ENCODE measurements at places on chromosomes 6 and 20. TPM values are rescaled to one million over a fixed set of nuclear protein-coding genes. Genes with fewer than 3 reads are reported as not detected.

- DNase-seq, result no peak
These were observed 80.4 kb downstream of the POPDC3 start for GRCh38 chr6:105099371-105099770.

The GRIK2 gene
- 12.4 TPM for total RNA-seq

DNA sequence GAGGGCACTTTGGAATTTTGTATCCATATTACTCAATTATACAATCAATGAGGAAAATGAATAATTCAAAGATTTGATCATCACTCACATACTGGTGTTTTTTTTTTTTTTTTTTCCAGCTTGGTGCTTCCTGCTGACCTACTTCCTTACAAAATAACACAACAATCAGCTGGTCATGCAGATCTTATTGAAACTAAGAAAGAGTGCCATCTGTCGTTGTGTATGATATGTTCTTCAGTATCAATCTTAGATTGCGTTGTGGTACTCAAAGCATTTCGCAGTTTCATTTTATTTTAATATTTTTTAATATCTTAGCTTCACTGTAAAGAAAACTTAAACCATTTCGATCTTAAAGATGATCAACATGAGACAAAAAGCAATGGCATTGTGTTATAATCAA lies 155.6 kb downstream of the OGFRL1 start:
- DNase-seq, result no peak

DNA sequence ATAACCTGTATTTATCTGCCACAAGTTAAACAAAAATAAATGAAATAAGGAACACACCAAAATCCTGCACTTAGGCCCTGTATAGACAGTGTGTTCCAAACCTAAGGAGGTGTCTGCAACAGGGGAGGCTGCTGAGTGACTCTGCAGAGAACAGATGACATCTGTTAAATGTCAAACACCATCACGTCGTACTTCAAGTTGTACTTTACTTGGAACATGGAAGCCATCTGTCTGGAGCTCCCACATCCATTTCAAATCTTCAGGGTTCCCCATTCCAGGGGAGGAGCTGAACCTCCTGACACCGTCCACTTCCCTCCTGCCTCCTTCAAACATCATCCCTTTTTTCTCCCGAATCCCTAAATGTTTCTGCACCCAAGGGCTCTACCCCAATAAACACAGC lies 1.8 kb upstream of the MAP7 start:
- DNase-seq, result no peak

DNA sequence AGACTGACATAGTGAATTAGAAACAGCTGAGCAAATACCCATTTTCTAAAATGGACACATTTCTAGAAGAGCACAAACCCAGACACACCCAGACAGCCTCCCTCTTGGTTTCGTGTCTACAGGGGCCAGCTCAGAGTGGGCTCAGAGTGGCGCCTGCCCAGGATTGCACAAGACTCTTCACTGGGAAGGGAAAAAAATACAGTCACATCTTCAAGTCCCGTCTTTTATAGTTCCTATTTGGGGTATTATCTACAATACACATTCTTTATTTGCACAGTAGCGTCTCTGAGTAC lies 246.1 kb upstream of the AFDN start:
- DNase-seq, result no peak

DNA sequence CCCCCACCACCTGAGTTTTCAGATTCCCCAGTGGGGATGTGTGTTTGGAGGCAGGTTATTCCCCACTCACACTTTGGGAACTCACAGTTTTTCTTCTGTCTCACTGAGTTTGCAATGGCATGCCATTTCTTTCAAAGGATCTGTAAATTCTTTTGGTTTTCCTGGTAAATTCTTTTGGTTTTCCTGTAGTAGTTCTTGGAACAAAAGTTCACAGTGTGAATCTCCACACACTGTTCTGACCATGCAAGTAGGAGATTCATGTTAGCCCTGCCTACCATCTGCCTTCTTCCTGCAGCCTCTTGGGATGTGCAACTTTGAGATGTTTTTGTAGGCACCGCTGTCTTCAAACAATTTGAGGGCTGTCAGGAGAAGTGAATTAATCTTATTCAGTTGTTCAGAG lies 165.6 kb upstream of the OGFRL1 start:
- DNase-seq, result no peak

DNA sequence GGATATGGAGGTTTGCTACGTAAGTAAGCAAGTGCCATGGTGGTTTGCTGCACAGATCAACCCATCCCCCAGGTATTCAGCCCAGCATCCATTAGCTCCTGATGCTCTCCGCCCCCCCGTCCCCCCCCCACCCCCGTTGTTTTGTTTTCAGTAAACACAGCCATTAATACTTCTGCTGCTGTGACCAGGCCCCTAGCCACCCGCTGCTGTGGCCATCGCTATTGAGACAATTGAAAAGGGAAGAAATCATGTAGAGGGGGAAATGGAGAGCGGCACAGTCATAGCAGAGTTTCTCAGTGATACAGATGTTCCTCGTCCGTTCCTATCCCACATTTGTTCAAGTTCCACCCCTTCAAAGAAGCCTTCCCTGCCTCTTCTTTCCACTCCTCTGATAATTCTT lies 24.9 kb downstream of the SLC35D3 start:
- DNase-seq, result no peak

DNA sequence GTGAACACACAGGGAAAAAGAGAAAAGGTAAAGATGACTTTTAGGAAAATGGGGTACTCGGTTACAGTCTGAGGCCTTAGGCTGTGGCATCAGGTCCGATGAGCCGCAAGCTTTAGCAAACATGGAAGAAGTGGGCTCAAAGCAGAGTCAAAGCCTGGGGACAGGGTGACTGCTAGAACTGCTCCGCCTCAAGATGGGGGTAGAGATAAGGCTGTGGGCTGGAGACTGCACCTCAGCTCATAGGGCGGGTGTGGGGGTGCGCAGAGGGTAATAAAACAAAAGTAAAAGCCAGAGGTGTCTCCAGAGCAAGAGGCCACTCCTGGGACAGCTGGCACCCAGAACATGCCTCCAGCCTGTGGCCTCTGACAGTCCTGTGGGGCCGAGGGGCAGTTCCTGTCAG lies 21.3 kb upstream of the SYNDIG1 start:
- DNase-seq, result no peak

DNA sequence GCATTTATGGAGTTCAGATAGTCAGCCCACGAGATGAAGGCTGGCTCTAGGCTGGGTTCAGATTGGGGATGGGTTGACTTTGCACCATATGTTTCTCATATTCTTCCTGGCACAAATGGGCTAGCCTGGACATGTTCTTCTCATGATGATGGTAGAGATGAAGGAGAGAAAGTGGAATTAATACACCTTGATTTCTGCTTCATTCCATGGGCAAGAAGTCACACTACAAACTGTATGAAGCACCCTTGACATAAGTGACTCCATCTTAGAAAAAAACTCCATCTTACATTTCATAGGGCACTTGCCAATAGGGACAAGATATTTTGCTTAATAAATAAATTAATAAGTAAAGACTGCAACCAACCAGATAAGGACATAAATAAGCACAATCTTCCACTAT lies 12.0 kb upstream of the CD83 start:
- no peak for DNase-seq

DNA sequence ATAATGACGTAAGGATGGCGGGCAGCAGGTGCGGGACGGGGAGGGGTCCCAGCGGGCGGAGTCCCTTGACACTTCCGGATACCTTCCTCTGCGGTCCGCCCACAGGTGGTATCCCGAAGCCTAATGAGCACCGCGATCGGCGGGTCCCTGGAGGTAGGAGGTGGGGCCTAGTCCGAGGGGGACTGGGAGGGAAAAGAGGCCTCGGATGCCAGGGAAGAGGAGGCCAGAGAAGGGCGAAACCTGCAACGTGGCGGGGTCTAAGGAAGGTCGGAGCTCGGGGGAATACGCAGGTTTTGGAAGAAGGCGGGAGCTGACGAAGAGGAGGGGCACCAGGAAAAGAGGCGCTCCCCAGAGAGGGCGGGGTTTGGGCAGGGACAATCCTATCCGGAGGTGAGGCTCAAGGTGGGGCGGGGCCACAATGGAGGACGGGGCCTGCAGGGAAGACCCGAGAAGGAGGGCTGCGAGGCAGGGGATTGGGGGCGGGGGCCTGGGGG lies 3.7 kb downstream of the PRSS16 start:
- DNase-seq, result peak; percentile 93

The STK4 gene
- 39.6 TPM for total RNA-seq

The AIF1 gene
- total RNA-seq, result 2.9 TPM

The OPN5 gene
- total RNA-seq, result 6.3 TPM

The MAS1 gene
- total RNA-seq, result 0.19 TPM

GRCh38 chr20:8175741-8176675 lies 43.9 kb downstream of the PLCB1 start:
- DNase-seq, result no peak

The EYS gene
- 2.6 TPM for total RNA-seq

DNA sequence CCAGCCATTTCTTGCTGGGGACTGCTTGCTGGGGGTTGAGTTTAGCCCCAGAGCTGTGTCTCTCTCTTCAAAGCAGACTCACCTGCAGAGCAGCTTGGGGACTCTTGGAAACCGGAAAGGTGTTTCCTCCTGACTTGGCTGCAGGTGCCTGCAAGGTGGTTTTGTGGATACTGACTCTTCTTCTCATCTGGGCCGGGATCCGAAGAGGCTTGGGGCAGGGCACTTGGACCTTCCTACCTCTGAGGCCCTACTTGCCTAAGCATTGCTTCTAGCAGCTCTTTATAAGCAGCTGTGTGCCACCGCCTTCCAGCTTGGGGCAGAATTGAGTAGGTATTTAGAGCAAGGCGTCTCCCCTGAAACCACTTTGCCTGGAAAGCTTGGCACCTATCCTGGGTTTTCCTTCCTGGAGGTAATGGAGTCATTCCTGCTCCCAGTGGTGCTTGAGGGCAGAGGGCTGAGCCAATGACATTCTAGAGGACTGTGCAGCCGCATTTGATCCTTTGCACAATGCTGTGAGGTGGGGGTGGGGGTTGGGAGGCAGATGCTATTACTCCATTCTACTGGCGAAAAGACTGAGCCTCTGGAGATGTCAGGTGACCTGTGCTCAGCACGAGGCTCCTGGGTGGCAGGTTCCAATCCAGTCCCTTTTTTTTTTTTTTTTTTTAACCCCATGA lies 3.4 kb upstream of the CTSZ start:
- DNase-seq, result no peak

DNA sequence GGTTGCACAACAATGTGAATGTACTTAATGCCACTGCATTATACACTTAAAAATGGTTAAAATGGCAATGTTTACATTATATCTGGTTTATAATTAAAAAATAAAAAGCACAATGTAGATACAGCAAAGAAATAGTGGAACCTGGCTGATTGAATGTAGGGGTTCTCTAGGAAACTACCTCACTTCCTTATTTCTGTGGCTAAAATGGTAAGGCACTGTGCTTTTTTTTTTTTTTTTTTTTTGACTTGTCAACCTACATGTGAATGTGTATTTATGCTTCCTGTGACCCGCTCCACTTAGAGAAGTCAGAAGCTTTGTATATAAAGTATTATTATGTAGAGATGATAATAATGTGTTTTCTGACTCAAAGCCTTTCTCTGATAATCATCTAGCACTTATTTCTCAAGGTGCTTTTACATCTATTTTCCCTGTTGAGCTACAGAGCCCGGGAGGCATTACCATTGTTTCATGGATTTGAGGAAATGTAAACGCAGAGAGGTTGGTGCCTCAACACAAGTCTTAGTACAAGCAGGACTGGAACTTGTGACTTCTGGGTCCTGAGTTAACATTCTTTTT lies 55.0 kb downstream of the SOX4 start:
- DNase-seq, result no peak

GRCh38 chr20:33654680-33655161 lies 7.4 kb upstream of the C20orf144 start:
- DNase-seq, result no peak

DNA sequence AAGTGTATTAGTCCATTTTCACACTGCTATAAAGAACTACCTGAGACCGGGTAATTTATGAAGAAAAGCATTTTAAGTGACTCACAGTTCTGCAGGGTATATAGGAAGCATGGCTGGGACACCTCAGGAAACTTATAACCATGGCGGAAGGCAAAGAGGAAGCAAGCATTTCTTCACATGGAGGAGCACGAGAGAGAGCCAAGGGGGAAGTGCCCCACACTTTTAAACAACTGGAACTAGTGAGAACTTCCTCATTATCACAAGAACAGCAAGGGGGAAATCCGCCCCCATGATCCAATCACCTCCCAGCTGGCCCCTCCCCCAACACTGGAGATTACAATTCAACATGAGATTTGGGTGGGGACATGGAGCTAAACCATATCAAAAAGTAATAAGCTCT lies 28.3 kb upstream of the B3GAT2 start:
- DNase-seq, result no peak
